ENCODE measurements at places on chromosomes 5 and 9. TPM values are rescaled to one million over a fixed set of nuclear protein-coding genes. Genes with fewer than 3 reads are reported as not detected.

Gene SURF6
- polyA plus RNA-seq = 20.7 TPM

Gene SHC3
- polyA plus RNA-seq = 22.9 TPM

Gene ENHO
- polyA plus RNA-seq = 172 TPM

Gene HNRNPA0
- polyA plus RNA-seq = 73.7 TPM

Gene ZNF883
- polyA plus RNA-seq = 7.2 TPM

Gene NOXA1
- 1.7 TPM for polyA plus RNA-seq

Gene C8G
- polyA plus RNA-seq = not detected

Gene FOXD4L5
- polyA plus RNA-seq = 0.06 TPM

Gene BARX1
- not detected for polyA plus RNA-seq

Gene MUSK
- polyA plus RNA-seq = not detected

Gene IQGAP2
- 4.0 TPM for polyA plus RNA-seq

Gene FAM221B
- polyA plus RNA-seq = not detected

Gene DRD1
- polyA plus RNA-seq = 0.72 TPM

Gene ANKRD18A
- polyA plus RNA-seq = not detected

Gene NUTM2F
- polyA plus RNA-seq = 1.5 TPM

Gene PPP3R2
- polyA plus RNA-seq = not detected

Gene NIM1K
- 7.4 TPM for polyA plus RNA-seq

Gene DAB2IP
- 17.3 TPM for polyA plus RNA-seq

Gene SAPCD2
- 0.22 TPM for polyA plus RNA-seq

Gene STK32A
- polyA plus RNA-seq = 23.1 TPM

Gene BASP1
- 982 TPM for polyA plus RNA-seq

Gene EIF4E1B
- 0.82 TPM for polyA plus RNA-seq

Gene VCAN
- 1,274 TPM for polyA plus RNA-seq

Gene PCDHB15
- polyA plus RNA-seq = 13.7 TPM

Gene SYNPO
- not detected for polyA plus RNA-seq

Gene DCTN3
- 391 TPM for polyA plus RNA-seq

Gene TMEM171
- polyA plus RNA-seq = not detected

Gene CKMT2
- polyA plus RNA-seq = not detected

Gene NPDC1
- polyA plus RNA-seq = 162 TPM

Gene CORO2A
- polyA plus RNA-seq = 1.9 TPM

Gene GNA14
- polyA plus RNA-seq = 1.1 TPM

Gene TMEM232
- polyA plus RNA-seq = 7.4 TPM

Gene FAM78A
- polyA plus RNA-seq = 0.47 TPM
